NCI-H146 (cell line): ENCODE measurements at places on chromosomes 4 and X.

GRCh38 chrX:15943391-15943790 lies 88.8 kb upstream of the AP1S2 start:
- no peak for DNase-seq

GRCh38 chr4:35912174-35912573 lies 332.1 kb downstream of the ARAP2 start:
- no peak for DNase-seq

- DNase-seq: no peak
Observed at GRCh38 chrX:122219226-122219625, 964.9 kb upstream of the GRIA3 start.

DNA sequence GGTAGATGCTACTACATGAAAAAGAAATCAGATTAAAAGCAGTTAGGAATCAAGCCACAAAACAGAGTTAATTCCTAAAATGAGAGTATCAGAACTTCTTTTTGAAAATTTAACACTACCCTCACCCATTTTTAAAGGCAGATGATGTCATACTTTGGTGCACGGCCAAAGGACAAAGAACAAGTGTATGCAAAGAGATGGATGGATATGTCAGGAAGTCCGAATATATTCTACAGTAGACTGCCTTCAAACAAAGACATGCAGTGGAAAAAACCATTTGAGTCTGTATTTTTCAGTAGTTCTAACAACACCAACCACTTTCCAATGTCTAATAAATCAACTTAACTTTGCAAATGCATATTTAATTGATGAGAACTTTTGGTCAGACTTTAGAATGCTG lies 2.2 kb downstream of the AIFM1 start:
- DNase-seq: no peak

- DNase-seq: no peak
Observed at GRCh38 chr4:186240848-186241491, 13.7 kb downstream of the KLKB1 start.

GRCh38 chrX:8801041-8801599 lies at the start of gene FAM9A:
Gene FAM9A (minus strand): TSS chrX:8801383. CDS start chrX:8800171, 1,212 bp downstream.
- DNase-seq: no peak

DNA sequence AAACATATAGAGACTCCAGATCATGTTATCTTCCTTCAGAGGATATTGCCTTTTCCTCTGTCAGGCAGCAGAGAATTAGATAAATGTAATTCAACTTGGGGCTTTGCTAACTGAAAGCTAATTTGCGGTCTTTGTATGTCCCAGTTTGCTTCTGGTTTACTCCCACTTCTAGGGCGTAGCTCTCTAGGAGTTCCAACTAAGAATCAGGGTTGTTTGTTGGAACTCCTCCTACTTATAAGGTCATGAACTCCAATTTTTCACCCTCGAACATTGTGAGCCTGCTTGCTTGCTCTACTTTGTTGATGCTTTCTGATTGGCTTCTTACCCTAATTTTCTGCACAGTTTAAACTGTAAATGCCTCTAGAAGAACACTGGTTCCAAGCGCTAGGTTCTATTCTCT lies 66.1 kb downstream of the FMR1NB start:
- no peak for DNase-seq

DNA sequence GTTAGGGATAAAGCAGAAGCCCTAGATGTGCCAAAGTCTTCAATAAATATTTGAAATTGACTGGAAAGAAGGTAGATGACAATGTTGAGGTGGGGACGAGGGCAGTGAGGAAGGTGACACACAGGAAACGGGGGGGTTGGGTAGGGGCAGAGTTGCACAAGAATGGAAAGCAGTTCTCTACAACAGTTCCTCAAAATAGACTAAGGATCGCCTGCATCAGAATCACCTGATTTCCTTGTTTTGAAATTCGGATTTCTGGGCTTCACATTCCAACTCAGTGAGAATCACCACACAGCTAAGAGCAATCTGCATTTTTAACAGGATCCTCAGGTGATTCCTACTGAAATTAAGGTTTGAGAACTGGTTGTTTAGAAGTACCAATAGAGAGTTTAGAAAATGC lies 70.6 kb downstream of the ARFIP1 start:
- DNase-seq: no peak

DNA sequence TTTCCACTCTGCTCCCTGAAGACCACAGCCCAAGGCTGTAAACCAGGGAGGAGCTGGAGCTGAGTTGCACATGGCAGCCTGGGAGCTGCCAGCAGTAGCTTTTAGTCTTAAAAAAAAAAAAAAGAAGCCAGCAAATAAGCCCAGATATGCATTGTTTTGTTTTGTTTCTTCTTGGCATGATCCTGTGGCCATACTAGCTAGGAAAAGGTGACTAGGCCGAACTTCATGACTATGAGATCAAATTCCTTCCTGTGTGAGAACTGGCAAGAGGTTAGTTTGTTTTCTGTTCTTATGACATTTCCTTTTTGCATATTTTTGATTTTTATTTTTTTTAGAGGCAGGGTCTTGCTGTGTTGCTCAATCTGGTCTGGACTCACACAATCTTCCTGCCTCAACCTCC lies 323.3 kb downstream of the DCTD start:
- DNase-seq: no peak

- no peak for DNase-seq
Observed at GRCh38 chrX:21394792-21395191, 20.6 kb downstream of the CNKSR2 start.

DNA sequence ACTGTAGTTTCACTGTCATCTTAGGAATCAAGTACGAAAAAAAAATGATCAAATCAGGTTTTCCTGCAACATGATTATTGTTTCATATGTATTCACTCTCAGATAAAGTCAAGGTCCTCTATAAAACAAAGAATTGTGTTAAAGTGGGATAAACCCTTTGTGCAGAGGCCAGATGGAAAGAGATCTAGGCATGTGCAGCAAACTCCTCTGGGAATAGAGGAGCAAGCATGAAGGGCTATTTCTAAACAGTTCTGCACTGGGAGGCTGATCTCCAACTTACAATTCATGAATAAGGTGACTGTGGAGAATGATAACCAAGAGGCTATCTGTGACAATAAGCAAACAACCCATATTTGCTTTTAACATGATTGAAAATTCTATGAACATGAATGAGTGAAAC lies 2.4 kb upstream of the WDFY3 start:
- no peak for DNase-seq

GRCh38 chr4:56160636-56161035 lies 211.9 kb downstream of the CEP135 start:
- DNase-seq: no peak

- no peak for DNase-seq
Observed at GRCh38 chrX:95878874-95879273, 805.8 kb upstream of the DIAPH2 start.

DNA sequence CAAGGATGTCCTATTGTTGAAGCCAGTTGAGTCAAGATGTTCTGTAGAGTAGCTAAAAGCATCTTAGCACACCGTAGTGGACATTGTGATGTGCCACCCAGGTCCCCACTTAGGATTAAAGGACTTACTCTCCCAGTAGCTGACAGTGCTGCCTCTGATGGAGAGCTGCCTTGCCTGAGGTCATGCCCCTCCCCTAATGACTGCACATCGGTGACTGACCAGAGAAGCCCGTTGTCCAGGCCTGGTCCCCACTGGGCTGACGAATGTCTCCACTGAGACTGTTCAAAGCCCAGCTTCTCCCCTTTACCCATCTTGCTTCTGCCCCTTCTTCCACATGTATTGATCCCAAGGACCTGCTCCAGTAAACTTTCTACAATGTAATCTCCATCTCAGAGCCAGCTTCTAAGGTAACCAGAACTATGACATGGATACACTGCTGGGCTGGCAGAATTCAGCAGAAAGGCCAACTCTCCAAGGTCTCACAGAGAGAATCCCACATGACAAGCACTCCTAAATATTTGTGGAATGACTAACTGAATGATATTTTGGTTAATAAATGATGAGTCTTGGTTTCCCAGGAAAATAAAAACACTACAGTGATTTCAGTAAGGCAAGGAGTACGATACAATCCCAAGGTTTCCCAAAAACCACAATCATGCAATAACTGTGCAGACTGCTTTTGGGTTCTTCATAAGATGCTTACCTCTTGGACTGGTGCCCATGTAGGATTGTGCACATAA lies 82.4 kb upstream of the TMEM150C start:
- no peak for DNase-seq

GRCh38 chr4:177532358-177532757 lies 90.1 kb upstream of the AGA start:
- no peak for DNase-seq

DNA sequence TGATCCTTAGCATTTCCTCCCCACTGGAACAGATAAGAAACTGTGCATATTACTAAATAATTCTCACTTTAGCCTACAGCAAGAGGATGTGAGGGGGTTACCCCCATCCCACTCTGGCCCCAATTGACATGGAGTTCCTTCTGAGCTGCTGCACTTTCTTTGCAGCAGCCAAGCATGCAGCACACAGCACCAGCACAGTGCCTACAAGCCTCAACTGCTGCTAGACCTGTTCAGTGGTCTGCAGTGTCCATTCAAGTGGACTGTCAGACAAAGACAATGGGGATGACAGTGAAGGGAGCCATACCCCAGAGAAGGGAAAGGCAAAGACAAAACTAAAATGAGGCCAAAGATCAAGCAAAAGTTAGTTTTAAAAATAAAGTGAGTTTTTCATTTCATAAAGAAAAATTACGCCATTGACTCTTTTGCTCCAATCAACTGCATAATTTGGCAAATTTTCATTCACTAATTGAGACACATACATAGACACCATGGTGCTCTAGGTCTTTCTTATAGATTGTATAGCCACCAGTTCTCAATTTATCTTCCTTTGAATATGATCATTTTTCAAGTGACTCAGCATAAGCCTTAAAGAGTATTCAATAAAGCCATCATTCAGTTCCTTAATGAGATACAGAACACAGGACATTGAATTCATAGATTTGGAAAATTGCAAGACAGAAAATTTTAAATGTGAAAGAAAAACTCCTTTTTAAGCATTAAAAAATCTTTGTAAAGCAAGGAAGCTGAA lies 410.6 kb downstream of the HNRNPD start:
- no peak for DNase-seq

GRCh38 chrX:18883234-18883960 lies 100.5 kb downstream of the PHKA2 start:
- DNase-seq: no peak

- no peak for DNase-seq
Observed at GRCh38 chr4:37881811-37882210, 9.1 kb upstream of the TBC1D1 start.

GRCh38 chr4:48379587-48380180 lies 38.4 kb downstream of the SLAIN2 start:
- DNase-seq: no peak

GRCh38 chr4:26871611-26872010 lies 11.0 kb downstream of the STIM2 start:
- no peak for DNase-seq

GRCh38 chrX:152817078-152817764 lies 13.3 kb downstream of the CETN2 start:
- DNase-seq: peak; percentile 2

- DNase-seq: no peak
Observed at GRCh38 chr4:42785817-42786216, 106.7 kb upstream of the GRXCR1 start.
